Retina (tissue), 1 donor: ENCODE measurements at places on chromosomes 16 and 17.
A peak's percentile ranks its signal among the peaks of the same experiment; 100 is the strongest.

DNA sequence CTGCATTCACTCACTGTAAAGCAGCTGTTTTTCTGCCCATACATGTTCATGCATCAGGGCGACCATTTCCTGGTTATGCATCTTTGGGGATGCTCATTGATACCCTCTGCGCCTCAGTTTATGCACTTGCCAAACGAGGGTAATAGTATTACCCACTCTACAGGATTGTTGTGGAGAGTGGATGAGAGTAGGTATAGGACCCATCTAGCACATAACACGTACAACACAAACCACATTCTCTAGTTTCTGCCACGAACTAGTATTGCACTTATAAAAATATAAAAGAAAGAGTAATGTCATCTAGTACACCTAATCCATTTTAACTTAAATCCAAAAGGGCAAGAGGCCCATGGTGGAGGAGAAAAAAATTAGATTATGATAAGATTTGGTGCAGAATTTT, 231.7 kb downstream of the SLC39A11 start:
- DNase-seq: no peak

- no peak for DNase-seq
These were observed 5.5 kb upstream of the MAF start for GRCh38 chr16:79605999-79606398.

GRCh38 chr16:59964232-59964924, 1230.3 kb upstream of the GOT2 start:
- DNase-seq: no peak

- no peak for DNase-seq
These were observed 629 bp upstream of the UNC119 start for GRCh38 chr17:28553000-28553505.

DNA sequence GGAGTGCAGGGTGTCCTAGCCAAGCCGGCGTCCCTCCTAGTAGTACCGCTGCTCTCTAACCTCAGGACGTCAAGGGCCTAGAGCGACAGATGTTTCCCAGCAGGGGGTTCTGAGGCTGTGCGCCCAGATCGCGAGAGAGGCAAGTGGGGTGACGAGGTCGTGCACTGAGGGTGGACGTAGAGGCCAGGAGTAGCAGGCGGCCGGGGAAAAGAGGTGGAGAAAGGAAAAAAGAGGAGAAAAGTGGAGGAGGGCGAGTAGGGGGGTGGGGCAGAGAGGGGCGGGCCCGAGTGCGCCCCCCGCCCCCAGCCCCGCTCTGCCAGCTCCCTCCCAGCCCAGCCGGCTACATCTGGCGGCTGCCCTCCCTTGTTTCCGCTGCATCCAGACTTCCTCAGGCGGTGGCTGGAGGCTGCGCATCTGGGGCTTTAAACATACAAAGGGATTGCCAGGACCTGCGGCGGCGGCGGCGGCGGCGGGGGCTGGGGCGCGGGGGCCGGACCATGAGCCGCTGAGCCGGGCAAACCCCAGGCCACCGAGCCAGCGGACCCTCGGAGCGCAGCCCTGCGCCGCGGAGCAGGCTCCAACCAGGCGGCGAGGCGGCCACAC, at the start of gene MMP2:
Gene MMP2, plus strand, starts transcription at position 372 of the 603 bp plus-strand sequence. CDS start 282 bp downstream, outside the sequence.
- DNase-seq: peak; percentile 46

GRCh38 chr17:47982091-47982617, 11.2 kb downstream of the CDK5RAP3 start:
- no peak for DNase-seq

DNA sequence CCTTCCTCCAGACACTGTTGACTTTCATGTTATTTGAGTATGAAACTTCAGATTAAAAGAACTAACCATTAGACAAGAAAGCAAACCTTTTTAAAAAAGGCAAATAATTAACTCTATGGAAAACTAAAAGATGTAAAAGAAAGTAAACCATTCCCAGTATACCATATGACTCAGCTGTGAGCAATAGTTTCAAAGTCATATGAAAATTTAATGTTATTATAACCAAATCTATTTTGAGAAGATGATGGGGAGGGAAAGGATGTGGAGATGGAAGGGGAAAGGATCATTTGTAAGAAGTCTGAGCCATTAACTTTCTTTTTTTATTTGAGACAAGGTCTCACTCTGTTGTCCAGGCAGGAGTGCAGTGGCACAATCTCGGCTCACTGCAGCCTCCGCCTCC, 131.8 kb downstream of the IRX5 start:
- no peak for DNase-seq

DNA sequence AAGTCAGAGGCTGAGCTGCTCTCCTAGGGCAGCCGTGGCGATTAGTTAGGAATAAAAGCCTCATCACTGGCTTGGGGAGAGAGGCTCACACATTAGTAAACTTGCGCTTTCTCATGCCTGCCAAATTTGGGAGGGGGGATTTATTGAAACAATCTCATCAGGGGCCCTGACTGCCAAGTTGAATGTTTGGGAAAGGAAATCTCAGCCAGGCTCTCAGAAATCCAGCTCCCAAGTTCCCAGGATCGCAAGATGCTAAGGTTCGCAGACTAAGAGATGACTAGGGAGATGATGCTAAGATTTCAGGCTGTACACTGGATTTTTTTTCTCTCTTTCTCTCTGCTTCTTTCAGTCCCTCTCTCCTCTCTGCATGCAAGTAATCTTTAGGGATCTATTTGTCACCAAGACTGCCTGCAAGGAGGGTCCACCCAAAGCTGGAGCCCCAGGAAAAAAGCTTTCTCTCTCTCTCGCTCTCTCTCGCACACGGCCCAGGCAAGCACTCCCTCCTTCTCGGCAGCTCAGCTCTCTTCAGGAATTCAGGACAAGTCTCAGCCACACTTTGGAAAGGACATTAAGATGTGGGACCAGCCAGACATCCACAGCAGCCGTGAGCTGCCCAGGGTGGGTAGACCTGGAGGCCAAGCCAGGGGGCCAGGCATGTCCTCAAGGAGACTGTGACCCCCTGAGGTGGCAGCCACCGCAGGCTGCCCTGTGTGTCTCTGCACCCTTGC, 1.4 kb downstream of the GPR139 start:
- peak; percentile 39 for DNase-seq

DNA sequence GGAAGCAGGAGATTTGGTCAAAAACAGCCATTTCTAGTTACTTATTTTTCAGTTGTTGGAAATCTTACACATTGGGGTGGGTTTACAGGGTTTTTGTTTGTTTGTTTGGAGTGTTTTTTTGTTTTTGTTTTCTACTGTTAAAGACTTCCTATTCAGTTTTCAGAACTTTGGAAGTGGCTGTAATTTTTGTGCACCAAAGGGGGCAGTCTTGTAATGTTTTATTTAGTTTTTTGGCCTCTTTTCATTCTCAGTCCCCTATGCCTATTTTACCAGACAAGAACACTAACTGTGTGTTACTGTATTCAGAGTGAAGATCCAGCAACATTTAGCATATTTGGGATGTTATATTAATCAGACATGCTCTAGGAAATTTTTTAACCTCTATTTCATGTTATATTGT, 20.6 kb downstream of the TPPP3 start:
- DNase-seq: peak; percentile 40
